Fibroblast of skin of left biceps (primary cell): ENCODE measurements at places on chromosomes 7 and 10.

- DNase-seq: peak; percentile 9
Observed at GRCh38 chr7:151368136-151368571, 26.5 kb downstream of the NUB1 start.

- no peak for DNase-seq
Observed at GRCh38 chr10:6445671-6446316, 134.3 kb downstream of the PRKCQ start.

- DNase-seq: no peak
Observed at GRCh38 chr10:121535381-121535780, 62.9 kb downstream of the FGFR2 start.

GRCh38 chr7:107788662-107789061 is 14.4 kb downstream of the SLC26A3 start:
- no peak for DNase-seq
